A549 treated with GW870086 at 1 μM for 4 hours (cell line): ENCODE measurements at places on chromosomes 7 and 10. TPM values are rescaled to one million over a fixed set of nuclear protein-coding genes. Genes with fewer than 3 reads are reported as not detected.

Gene HOXA11
- 0.55 to 0.80 TPM (median 0.70 TPM) in 5 replicates for total RNA-seq

Gene HIBADH
- total RNA-seq = 35.5 to 44.2 TPM (median 44.0 TPM) in 5 replicates

Gene ADAMTS14
- total RNA-seq = 0.07 to 0.14 TPM (median 0.12 TPM) in 4 of 5 replicates, not detected in the other

Gene CHRM2
- not detected in 5 replicates for total RNA-seq
